Amygdala (tissue), 56 donors: ENCODE measurements at places on chromosomes 2 and 18.

DNA sequence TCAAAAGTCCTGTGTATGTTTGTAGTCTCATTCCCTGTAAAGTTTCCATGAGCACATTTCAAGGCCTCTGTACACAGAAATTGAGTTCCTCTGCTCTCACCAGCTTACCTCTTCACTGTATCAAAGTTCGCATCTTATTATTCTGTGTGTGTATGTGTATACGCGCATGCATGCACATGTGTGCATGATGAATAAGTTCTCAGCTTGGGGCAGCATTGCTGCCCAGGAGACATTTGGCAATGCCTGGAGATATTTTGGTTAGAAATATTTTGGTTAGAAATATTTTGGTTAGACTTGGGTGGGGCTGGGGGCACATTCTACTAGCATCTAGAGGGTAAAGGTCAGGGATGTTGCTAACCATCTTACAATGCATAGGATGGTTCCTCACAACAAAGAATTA lies 23.4 kb downstream of the TCF7L1 start:
- no peak for DNase-seq

GRCh38 chr2:42903821-42904575 lies 111.6 kb upstream of the HAAO start:
- DNase-seq, result no peak

GRCh38 chr2:229160180-229160579 lies 110.9 kb downstream of the PID1 start:
- DNase-seq, result no peak

DNA sequence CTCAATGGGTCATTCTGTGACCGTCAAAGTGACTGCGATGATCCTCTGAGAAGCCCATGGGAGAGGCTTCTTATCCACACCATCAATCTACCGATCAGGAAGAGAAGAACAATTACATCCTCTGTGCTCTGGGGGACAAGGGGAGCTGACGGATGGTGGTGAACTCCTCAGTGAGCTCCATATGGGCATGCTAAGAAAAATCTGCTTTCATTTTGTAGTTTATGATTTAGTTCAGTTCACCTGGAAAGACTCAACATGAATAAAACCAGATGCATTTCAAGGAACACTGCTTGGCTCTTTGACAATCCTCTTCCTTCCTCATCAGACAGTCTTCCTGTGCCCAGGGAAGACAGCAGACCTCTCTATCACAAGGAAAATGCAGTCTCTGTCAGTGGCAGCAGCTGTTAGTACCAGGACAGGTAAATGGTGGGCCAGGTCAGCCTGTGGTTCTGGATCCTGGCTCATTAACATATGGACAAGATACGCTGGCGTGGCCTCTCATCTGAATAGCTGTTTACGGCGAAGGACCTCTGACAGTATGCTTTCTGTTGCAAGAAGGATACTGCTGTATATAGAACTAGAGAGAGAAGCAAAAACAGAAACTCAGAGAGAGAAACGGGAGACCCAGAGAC lies 176.9 kb downstream of the BCL2 start:
- DNase-seq, result no peak

- no peak for DNase-seq
Measured at GRCh38 chr2:7348761-7349160, 431.5 kb downstream of the RNF144A start.

GRCh38 chr2:172096626-172097547 lies 5.8 kb downstream of the DLX2 start:
- no peak for DNase-seq

DNA sequence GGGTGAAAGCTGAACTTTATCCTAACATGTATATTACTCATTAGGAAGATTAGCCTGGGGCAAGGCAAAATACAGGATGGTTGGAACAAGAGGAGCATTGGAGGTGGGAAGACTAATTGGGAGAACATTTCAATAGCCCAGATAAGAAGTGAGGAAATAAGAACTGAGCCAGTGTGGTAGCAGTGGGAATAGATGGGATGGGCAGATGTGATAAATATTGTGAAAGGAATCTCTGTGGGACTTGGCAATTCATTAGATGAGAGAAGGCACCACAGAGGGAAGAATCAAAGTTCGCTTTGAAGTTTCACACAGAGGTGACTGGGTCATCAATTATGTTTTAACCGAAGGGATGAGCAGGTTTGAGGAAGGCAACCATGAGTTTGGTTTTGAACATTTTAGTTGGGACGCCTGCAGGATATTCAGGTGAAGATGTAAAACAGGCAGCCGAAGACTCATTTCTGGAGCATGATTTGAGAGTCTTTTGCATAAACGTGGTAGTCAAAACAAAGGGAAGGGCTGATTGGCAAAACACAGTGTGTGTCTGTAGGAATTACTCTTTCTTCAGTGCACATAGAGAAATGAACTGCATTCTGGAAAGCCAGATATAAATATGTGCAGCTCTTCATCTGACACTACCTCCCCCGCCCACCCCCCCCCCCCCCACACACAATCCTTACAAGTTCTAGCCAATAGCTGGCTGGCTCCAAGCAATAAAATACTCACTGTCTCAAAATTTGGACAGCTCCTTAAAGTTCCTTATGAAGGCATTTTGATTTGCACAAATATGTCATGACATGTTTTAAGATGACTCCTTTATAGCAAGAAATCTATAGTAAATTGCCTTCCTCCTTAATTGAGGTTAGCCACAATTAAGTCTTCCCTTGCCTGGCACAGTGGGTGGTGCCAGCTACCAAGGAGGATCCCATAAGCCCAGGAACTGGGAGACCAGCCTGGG lies 1.9 kb upstream of the SLC1A4 start:
- DNase-seq, result no peak

- DNase-seq, result no peak
Measured at GRCh38 chr2:10764096-10764785, 42.8 kb downstream of the ATP6V1C2 start.
